ENCODE measurements at places on chromosomes 1 and 21. TPM values are rescaled to one million over a fixed set of nuclear protein-coding genes. Genes with fewer than 3 reads are reported as not detected.

- no peak for DNase-seq
These were observed 47.9 kb upstream of the PRKACB start for GRCh38 chr1:84096176-84096575.

DNA sequence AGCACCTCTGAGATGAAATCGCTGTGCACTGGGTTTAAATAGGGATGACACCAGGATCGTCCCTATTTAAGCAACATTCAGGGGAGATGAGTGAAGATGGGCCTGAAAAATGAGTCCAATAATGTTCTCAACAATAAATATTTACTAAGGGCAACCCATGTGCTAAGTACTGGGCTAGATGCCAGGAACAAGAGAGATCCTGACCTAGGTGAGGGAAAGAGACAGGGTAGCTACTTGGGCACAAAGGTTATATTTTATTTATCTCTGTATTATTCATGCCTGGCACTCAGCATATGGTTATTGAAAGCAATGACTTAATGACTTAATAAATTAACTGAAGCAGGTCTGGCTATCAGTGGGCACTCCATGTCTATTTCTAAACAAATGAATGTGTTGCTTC is 27.4 kb upstream of the AVPR1B start:
- DNase-seq = no peak

DNA sequence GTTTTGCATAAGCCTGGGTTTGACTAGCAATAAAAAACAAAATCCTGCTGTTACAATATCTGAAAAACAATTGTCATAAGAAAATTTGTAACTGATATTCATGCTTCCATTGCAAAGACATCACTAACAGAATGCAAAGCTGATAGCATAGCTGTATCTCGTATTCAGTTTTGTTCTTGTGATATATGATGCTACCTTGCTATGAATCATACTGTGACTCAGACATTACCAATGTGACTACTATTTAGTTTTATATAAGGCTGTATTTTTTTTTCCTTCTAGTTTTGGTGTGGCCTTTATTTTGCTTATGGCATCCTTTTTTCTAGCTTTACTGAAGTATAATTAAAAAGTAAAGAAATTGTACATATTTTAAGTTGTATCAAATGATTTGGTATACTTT is 1381.8 kb downstream of the MRPL39 start:
- no peak for DNase-seq

- DNase-seq = no peak
These were observed 109.8 kb downstream of the OMA1 start for GRCh38 chr1:58436615-58437297.

GRCh38 chr1:236530959-236531358 is 7.2 kb downstream of the LGALS8 start:
- no peak for DNase-seq

DNA sequence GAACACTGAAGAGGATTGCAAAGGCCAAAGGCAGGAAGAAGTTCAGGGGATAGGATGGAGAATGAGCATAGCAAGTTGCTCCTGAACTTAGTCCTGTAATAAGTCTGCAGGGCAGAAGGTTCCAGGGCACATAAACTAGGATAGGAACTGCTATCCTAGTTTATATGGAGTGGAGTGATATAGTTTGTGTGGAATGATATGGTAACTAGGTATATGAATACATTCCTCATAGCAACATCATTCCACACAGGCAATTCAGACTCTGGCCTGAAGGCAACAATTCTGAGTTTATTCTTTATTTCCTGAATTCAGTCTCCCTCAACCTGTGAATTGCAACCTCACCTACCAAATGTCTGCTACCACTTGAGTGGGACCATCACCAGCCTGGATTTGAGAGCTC is 154.9 kb upstream of the GREM2 start:
- no peak for DNase-seq

DNA sequence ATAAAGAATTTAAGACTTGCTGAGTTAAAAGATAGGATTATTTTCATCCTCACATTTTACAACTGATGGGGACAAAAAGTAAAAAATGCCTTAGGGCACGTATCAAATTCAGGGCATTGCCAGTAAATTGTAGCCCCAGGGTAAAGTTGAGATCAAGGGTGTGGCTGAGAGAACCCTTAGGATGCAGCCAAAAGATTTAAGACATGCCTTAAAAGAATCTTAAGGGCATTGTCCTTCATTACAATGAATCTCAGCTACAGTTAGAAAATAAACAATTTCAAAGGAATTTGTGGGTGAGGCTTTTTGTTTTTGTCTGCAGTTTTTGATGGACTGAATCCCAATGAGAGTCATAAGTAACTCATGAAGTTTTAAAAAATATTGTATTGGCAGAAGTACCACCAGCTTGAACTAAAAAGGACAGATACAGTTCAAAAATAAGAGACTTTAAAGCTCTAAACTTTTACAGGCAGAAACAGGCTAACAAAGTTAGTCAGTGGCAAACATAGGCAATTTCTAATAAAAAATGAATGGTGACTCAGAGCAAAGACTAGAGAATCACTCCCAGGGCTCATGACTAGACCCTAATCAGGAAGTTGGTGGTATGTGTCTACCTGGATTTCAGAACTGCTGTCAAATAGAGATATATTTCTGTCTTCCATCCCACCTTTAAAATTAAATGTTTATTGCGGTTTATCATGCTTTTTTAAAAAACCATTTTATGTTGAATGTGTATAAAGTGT is 165.1 kb upstream of the SNX7 start:
- DNase-seq = no peak

DNA sequence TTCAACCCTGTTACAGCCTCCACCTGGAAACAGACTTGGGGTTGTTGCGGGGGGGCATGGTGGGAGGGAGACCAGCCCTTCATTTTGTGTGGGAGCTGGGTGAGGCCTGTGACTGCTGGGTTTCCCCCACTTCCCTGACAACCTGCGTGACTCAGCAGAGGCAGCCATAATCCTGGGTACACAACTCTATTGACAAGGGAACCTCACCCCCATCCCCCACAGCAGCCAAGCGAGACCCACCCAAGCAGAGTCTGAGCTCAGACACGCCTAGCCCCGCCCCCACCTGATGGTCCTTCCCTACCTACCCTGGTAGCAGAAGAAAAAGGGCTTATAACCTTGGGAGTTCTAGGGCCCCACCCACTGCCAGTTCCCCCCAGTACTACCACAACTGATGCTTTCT is 8.0 kb upstream of the CCDC190 start:
- no peak for DNase-seq

CASQ1 gene
- total RNA-seq = not detected

TMPRSS3 gene
- 14.4 TPM for total RNA-seq

All from progenitor cell of endocrine pancreas (in vitro differentiated cells).